ENCODE measurements at places on chromosomes 4 and X.

DNA sequence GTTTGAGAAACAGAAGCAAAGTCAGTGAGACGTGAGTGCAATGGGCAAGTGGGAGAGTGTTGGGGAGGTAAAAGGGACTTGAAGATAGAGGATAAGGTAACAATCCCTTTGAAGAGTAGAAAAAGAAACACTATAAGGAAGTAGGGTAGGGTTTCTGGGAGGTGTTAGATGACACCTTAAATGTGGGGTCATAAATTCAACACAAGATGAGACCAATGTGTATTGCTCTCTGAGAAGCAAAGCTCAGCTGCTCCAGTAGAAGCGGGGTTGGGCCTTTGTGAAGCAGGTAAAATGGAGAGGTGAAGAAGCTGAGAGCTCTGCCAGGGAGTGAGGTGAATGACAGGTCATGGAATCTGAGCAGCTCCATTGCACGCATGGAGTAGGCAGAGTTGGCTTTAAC lies 85.3 kb downstream of the REELD1 start:
- no peak for DNase-seq

GRCh38 chrX:80335062-80335830 lies 85.0 kb upstream of the TENT5D start:
- DNase-seq, result no peak

- no peak for DNase-seq
Observed at GRCh38 chr4:102869569-102870197, 891 bp downstream of the CISD2 start.

DNA sequence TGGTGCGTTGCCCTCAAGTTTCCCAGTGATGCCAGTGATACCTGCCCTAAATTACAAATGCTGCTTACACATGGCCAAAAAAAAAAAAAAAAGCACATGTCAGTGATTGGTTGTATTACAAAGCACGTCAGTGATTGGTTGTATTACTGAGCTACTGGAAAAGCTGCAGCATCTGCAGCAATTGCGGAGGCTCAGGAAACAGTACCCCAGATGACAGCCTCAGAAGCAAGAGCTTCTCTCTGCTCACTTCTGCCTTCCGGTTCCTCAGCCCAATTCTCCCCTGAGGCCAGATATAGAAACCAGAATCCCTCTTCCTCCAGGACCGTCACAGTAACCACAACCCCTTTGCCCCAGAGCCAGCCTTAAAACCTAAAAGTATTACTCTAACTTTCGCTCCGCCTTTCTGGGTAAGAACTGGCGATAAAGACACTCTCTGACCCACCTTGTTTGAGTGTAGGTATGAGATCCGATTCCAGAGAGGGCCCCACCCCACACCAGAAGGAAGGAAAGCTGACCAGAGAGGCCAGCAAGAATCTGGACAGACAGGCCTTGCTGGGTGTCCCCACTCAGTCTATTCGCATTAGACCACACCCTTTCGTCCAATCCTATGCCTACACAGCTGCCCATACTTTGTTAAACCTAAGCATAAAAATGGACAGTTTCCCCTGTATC lies 85.0 kb upstream of the SORBS2 start:
- no peak for DNase-seq

- DNase-seq, result no peak
Observed at GRCh38 chrX:129006491-129006890, 516.8 kb downstream of the SMARCA1 start.

DNA sequence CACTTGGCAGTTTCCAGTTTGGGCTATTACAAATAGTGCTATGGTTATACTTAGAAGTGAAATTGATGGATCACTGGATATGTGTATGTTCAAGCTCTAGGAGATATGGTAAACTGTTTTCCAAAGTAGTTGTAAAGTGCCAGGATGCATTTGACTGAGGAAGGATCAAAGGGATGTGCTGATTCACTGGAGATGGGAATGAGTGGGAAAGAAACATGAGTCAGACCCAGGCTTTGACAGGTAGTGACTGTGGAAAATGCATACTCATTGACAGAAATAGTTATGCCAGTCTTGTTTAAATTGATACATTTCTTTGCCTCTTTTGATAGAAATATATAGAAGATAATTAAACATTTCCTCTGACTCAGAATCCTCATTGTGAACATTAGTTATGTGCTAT lies 77.9 kb downstream of the CEP135 start:
- no peak for DNase-seq
